ENCODE measurements at places on chromosomes 1 and 21.

DNA sequence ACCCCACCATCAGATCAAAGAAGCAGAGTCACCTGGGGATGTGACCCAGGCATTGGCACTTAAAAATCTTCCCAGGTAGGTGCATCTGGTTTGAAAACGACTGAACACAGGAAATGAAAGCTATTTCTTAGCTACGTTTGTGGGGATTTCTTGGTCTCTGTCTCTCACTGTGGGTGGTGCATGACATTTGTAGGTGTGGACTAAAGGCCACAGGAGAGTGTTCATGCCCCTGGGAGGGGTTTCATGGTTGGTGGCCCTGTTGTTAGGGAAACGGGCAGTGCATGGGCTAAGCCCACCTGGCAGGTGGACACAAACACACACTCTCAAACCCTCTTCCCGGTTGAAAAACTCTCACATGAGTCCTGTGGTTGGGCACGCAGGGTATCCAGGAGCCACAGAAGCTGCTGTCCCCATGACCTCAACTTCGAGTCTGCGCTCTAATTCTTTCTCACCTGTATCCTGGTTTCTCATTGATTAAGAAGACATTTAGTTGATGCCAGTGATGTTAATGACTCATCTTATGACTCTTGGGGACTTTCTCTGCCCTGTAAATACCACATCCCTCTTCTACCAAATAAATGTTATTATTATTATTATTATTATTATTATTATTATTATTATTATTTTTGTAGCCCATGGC is 119.4 kb downstream of the MRPS6 start:
- no peak for DNase-seq

DNA sequence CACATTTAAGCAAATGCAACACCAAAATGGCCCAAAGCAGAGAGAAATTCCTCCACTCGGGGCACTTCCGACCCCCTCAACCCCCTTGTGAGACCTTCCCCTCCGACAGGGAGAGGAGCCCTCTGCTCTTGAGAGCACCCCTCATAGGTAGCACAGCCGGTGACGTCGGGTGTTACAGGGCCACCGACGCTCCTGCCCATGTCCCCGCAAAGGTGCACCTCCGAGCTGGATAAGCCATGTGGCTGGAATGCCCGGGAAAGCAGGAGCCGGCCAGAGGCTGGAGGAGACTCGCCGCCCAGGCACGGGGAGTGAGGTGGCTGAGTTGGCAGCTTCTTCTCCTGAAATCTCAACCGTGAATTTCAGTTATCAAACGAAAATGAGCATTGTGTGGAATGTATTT is 67.1 kb upstream of the ARHGEF16 start:
- no peak for DNase-seq

GRCh38 chr1:232873412-232873811 is 68.2 kb downstream of the MAP10 start:
- DNase-seq, result no peak

DNA sequence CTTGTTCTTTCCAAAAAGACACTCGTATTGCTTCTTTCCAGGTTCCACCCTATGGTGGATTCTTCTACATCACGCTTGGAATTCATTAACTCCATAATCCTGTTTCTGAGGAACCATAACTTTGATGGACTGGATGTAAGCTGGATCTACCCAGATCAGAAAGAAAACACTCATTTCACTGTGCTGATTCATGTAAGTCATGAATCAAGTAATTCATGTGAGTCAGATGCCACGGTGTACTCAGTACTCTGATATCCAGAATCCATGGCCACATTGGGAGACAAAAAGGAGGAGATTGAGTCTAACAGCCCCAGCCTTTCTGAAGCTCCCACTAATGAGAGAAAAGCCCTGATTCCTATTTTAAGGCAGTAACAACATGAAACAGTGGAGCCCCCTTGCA is 7.4 kb downstream of the CHI3L2 start:
- peak; percentile 41 for DNase-seq

GRCh38 chr1:7562729-7563605 is 208.1 kb upstream of the VAMP3 start:
- no peak for DNase-seq

DNA sequence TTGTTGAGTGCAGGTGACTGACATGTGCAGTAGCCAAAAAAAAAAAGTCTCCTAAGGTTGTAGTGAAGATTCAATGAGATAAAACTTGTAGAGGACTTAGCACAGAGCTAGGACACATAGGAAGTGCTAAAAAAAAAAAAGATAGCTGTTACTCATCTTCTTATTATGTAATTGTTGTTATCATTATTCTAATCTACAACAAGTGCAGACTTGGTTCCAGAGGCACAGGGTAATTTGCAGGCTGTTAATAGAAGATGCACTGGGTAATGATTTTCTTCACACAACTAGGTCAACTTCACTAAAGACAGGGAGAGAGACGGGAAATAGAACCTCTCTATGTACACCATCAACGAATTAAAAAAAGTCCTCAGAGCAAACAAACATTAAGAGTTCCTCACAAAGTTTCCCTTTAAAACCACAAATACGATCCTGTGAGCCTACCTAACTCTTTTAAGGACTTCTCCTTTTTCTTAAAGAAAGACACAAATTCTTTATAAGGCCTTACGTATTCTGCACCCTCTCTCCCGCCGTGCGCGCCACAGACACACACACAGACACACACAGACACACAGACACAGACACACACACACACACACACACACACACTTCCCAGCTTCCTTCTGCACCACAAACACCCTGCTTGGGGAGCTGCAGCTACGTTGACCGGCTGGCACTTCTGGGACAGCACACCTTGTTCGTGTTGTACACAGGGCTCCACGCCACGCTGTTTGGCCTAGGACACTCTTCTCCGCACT is 49.8 kb upstream of the GADD45A start:
- no peak for DNase-seq

GRCh38 chr1:46533179-46533864 is 18.1 kb downstream of the KNCN start:
- DNase-seq, result no peak

- no peak for DNase-seq
Measured at GRCh38 chr1:84450910-84451309, 28.2 kb upstream of the RPF1 start.

- no peak for DNase-seq
Measured at GRCh38 chr1:167186771-167187170, 33.9 kb upstream of the POU2F1 start.

- DNase-seq, result no peak
Measured at GRCh38 chr1:90325168-90325567, 330.3 kb downstream of the ZNF326 start.
